ENCODE measurements at places on chromosomes 3 and 15.

DNA sequence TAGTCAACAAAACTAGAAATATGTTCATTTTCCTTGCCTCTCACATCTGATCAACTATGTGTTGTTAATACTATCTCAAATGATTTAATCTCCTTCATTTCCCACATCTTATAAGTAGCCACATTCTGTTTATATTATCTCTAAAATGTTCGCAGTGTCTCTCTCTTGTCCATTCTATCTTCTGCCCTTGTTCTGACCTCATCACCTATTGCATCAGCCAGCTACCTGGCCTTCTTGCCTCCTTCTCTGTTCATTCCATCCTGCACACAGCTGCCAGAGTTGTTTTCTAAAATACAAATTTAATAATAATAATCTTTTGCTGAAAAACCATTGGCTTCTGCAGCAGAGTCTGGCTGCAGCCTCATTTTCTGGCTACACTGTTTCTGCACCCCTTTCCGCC is 75.3 kb upstream of the CCNL1 start:
- DNase-seq = no peak

- DNase-seq = no peak
These were observed 279.1 kb downstream of the ZBTB20 start for GRCh38 chr3:114867835-114868503.

- no peak for DNase-seq
These were observed 374.9 kb upstream of the TGFBR2 start for GRCh38 chr3:30231277-30232141.

GRCh38 chr3:54968546-54969172 is 40.8 kb upstream of the LRTM1 start:
- DNase-seq = no peak

DNA sequence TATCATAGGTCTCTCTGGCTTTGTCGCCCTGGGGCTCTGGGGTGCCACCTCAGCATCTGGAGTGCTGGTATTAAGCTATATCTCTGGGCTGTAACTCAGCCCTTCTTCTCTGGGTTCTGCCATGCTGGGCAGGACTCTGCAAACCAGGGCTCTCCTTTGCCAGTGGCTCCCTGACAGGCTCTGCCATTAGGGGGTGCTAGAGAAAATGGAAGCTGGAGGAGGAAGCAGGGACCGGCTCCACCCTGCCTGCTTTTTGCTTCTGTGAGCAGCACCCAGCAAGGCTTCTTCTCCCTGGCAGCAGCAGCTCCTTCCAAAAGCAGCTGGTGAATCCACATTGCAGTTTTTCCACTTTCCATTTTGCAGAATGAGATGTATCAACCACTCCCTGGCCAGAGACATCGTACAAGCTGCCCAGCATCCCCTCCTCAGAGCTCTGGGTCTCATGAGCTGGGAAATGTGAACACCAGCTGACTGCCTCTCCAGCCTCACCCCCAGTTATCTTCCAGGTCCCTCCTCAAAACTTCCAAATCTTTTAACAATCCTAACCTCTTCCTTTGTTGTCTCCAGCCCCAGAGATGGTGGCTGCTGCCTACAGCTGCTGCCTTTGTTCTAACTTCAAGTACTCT is 165.0 kb downstream of the ABHD5 start:
- DNase-seq = peak; percentile 3

- no peak for DNase-seq
These were observed at the start of gene NEIL1 for GRCh38 chr15:75346796-75347221. TSS of gene NEIL1 (plus strand) at chr15:75347039. CDS start at chr15:75348906, 1,867 bp downstream.

DNA sequence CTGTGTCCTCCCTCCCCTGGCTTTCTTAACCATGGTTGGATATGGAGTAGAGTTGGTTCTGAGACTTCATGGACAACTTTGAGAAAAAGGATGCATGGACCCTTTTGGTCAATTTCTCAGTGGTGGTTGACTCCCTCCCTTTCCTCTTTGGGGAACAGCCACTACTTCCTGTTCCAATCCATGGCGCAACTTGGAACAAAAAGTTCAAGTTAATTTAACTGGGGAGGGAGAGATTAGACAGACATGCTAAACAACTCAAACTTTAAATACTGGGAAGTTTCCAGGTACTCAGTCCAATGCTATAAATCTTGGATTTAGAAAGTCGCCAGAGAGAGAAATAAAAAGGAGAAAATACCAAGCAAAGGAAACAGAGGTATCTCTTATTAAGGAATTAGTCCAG is 202.2 kb downstream of the PDZRN3 start:
- DNase-seq = no peak

DNA sequence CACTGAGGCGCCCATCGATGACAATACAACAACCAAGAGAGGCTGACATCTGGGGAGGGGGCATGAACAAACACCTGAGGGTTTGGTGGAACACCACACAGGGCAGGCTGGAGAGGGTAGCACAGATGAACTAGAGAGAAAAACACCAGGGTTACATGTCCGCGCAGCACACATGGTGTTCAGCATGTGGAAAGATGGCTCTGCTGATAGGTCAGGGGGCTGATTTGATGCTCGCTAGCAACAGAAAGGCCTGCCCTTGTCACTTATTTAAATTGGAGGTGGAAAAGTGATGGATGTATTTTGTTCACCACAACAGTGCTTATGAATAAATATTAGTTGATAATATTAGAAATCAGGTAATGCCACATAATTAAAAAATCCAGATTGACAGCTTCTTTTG is 67.5 kb downstream of the FRMD4B start:
- DNase-seq = no peak

- DNase-seq = peak; percentile 98
These were observed 23.1 kb upstream of the RHO start for GRCh38 chr3:129505341-129505740.
